ENCODE measurements at places on chromosomes 7 and 10. TPM values are rescaled to one million over a fixed set of nuclear protein-coding genes. Genes with fewer than 3 reads are reported as not detected.

DNA sequence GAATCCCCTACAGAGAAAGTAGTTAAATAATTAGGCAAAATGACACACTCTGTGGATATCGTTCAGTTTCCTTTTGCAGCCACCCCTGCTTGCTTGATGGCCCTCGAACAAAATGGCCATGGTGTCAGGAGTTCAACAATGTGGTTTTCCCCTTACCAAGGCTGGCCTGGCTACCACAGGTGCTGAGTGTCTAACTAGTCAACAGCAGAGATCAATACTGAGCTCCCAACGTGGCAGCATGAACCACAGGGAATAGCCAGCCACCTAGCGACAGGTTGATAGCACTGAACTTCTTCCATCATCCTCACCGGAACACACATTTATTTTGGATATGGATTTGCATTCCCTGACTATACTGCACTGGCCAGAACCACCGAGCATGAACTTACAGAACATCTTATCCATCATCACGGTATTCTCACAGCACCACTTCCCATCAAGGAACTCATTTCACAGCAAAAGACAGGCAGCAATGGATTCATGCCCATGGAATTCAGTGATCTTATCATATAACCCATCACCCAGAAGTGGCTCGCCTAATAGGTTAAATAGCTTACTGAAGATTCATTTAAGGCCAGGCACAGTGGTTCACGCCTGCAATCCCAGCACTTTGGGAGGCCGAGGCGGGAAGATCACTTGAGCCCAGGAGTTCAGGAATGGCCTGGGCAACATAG lies 6.3 kb downstream of the C10orf67 start:
- no peak for DNase-seq
- H3K36me3 ChIP-seq = peaks cover 6% of the 10 kb centered on the region
- H3K4me1 ChIP-seq = peaks cover 58% of the 10 kb centered on the region
- H3K27me3 ChIP-seq = no peaks in the 10 kb centered on the region
- peak overlapping the region; percentile 18 for H3K27ac ChIP-seq
- no peak overlapping the region for H3K4me3 ChIP-seq

TUBAL3 gene
- total RNA-seq = not detected

FAM25A gene
- not detected for total RNA-seq

NEURL1 gene
- 3.2 TPM for total RNA-seq

DNA sequence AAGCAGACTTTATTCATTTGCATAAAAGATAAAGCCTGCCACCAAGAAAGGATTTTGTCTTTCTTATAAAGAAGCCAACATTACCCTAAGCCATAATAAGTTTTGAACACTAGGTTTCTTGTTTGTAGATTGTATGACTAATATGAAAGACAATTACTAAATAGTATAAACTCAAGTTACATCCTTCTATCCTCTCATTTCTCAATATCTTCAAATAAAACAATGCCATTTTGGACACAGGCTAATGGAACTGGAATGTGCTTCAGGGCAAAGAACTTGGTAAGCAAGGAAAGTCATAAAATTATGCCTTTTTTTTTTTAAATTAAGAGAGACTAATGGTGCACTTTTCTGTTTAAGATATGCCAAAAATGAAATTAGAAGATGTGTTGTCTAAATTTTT lies 137.7 kb downstream of the DKK1 start:
- no peak overlapping the region for H3K4me3 ChIP-seq
- no peaks in the 10 kb centered on the region for H3K36me3 ChIP-seq
- H3K27ac ChIP-seq = no peak overlapping the region
- H3K27me3 ChIP-seq = no peaks in the 10 kb centered on the region
- H3K4me1 ChIP-seq = no peaks in the 10 kb centered on the region

- H3K4me1 ChIP-seq = peaks cover 55% of the 10 kb centered on the region
- H3K36me3 ChIP-seq = peaks cover 13% of the 10 kb centered on the region
- no peaks in the 10 kb centered on the region for H3K27me3 ChIP-seq
- H3K4me3 ChIP-seq = peak overlapping the region; percentile 94
These were observed 2.4 kb downstream of the ZNRF2 start for GRCh38 chr7:30286749-30287148.

GRCh38 chr7:125355899-125356298 lies 426.3 kb upstream of the POT1 start:
- no peak for DNase-seq
- H3K27ac ChIP-seq = no peak overlapping the region
- H3K36me3 ChIP-seq = no peaks in the 10 kb centered on the region
- no peaks in the 10 kb centered on the region for H3K27me3 ChIP-seq
- no peaks in the 10 kb centered on the region for H3K4me1 ChIP-seq

- no peaks in the 10 kb centered on the region for H3K36me3 ChIP-seq
- no peak for DNase-seq
- peaks cover 37% of the 10 kb centered on the region for H3K27me3 ChIP-seq
- no peak overlapping the region for H3K4me3 ChIP-seq
- H3K27ac ChIP-seq = no peak overlapping the region
- H3K4me1 ChIP-seq = no peaks in the 10 kb centered on the region
These were observed 175.5 kb downstream of the ADARB2 start for GRCh38 chr10:1561731-1562337.

GRCh38 chr7:87833130-87833529 lies 43.0 kb downstream of the SLC25A40 start:
- no peak overlapping the region for H3K4me3 ChIP-seq
- H3K27ac ChIP-seq = no peak overlapping the region
- DNase-seq = no peak
- peaks cover 15% of the 10 kb centered on the region for H3K36me3 ChIP-seq
- no peaks in the 10 kb centered on the region for H3K27me3 ChIP-seq

SYPL1 gene
- 42.8 TPM for total RNA-seq

ATP6V0E2 gene
- 64.0 TPM for total RNA-seq

DNA sequence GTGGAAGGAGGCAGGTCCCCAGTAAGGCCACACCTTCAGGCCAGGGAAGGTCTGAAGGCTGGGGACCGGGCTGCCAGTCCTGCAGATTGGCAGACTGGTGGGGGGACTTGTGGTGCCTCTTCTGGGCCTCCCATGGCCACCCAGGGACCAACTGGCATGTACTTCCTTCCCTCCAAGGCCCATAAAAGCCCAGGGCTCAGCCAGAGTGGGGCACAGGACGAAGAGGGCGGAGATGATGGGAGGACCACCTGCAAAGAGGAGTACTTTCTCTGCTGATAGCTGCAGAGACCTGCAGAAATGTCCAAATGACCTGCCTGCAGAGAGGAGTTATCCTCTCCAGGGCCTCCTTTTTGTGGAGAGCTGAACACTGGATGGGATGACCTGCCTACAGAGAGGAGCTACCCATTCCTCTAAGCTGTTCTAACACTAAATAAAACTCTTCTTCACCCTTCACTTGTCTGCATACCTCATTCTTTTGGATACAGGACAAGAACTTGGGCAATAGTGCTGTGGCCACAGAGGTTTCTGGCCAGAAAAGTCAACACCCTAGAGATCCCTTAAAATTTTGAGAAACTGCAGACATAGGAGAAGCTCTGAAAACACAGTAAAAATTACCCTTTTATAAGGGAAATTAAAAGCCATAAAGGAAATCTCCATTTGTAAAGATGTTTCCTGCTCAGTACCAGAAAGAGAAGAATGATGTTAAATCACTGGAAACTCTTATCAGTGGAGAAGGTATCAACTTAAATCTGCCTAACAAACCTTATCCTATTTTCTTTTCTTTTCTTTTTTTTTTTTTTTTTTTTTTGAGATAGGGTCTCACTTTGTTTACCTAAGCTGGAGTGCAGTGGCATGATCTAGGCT lies 20.7 kb upstream of the PRF1 start:
- H3K4me1 ChIP-seq = peaks cover 7% of the 10 kb centered on the region
- no peak for DNase-seq
- H3K36me3 ChIP-seq = no peaks in the 10 kb centered on the region
- no peak overlapping the region for H3K4me3 ChIP-seq

- H3K4me1 ChIP-seq = no peaks in the 10 kb centered on the region
- DNase-seq = no peak
- no peak overlapping the region for H3K27ac ChIP-seq
These were observed 393.1 kb upstream of the STEAP1 start for GRCh38 chr7:89761173-89761572.

GRCh38 chr10:124341768-124342135 lies 77.0 kb downstream of the OAT start:
- no peaks in the 10 kb centered on the region for H3K27me3 ChIP-seq
- DNase-seq = peak; percentile 41
- no peaks in the 10 kb centered on the region for H3K36me3 ChIP-seq
- H3K27ac ChIP-seq = no peak overlapping the region
- no peaks in the 10 kb centered on the region for H3K4me1 ChIP-seq
- no peak overlapping the region for H3K4me3 ChIP-seq

DNA sequence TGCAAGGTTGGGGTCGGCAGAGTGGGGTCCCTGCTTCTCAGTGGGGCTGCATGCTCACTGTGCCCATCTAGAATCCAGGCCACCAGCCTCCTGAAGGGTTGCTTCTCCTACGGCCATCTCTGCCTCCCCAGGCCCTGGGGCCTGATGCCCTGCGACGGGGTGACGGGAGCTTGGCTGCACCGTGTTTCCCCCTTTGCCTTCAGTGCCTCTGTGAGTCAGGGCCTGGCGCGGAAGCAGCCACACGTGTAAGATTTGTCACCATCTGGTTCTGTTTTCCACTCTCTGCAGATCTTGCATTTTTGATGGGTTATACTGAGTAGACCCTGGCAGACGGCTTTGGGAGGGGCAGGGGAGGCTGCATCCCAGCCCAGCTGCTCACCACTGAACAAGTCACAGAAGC lies 7.2 kb downstream of the ADAMTS14 start:
- no peak overlapping the region for H3K4me3 ChIP-seq
- H3K27ac ChIP-seq = no peak overlapping the region
- peaks cover 17% of the 10 kb centered on the region for H3K27me3 ChIP-seq
- DNase-seq = no peak

DNA sequence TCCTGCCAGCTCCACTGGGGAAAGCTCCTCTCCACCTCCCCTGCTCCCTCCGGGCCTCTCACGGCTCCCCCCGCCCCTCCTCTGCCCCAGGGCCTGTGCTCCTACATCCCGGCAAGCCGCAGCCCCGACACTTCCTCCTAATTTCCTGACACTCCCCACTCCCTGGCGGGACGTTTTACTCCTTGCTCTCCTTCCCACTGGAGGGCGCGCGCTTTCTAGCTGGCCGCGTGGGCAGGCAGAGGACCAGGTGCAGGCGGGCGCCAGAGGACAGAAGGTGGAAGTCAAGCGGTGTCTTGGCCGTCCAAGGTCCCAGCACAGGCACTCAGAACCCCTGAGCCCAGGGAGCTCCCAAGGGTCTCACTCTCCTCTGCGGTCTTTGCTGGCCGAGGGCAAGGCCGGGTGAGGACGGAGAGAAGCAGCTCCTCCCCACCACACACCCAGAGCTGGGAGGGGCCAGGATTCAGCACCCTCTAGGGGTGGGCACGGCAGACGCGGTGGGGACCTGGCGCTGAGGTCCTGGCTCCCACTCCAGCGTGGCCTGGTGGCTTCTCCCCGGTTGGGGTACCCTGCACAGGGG lies 19.1 kb downstream of the ADAM8 start:
- H3K27me3 ChIP-seq = no peaks in the 10 kb centered on the region
- peaks cover 31% of the 10 kb centered on the region for H3K4me1 ChIP-seq
- H3K27ac ChIP-seq = peak overlapping the region; percentile 60
- H3K36me3 ChIP-seq = no peaks in the 10 kb centered on the region
- peak overlapping the region; percentile 48 for H3K4me3 ChIP-seq

TMEM196 gene
- total RNA-seq = not detected

GRCh38 chr10:513393-513792 lies 176.1 kb downstream of the DIP2C start:
- peaks cover 9% of the 10 kb centered on the region for H3K27me3 ChIP-seq
- H3K4me3 ChIP-seq = no peak overlapping the region
- no peaks in the 10 kb centered on the region for H3K36me3 ChIP-seq
- DNase-seq = no peak
- H3K4me1 ChIP-seq = peaks cover 11% of the 10 kb centered on the region
- H3K27ac ChIP-seq = no peak overlapping the region

DNA sequence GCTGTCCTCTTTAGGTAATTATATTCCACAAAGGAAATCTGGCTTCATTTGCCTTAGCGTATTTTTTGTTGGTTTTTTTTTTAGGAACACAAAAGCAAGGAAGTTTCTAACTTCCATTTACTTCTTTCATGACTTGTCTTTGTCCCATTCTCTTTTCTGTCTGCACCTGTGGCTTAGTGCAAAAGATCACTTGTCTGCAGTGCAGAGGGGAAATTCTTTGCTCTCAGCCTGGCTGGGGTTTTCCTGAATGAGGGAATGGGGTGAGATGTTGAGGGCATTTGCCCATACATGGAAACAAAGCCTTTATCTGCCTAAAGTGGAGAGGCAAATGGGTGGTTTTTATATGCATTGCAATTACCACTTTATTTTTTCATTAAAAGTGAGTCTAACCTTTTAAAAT lies 361.1 kb upstream of the IGFBP3 start:
- no peak for DNase-seq
- no peaks in the 10 kb centered on the region for H3K4me1 ChIP-seq
- no peak overlapping the region for H3K4me3 ChIP-seq
- no peaks in the 10 kb centered on the region for H3K36me3 ChIP-seq

DNA sequence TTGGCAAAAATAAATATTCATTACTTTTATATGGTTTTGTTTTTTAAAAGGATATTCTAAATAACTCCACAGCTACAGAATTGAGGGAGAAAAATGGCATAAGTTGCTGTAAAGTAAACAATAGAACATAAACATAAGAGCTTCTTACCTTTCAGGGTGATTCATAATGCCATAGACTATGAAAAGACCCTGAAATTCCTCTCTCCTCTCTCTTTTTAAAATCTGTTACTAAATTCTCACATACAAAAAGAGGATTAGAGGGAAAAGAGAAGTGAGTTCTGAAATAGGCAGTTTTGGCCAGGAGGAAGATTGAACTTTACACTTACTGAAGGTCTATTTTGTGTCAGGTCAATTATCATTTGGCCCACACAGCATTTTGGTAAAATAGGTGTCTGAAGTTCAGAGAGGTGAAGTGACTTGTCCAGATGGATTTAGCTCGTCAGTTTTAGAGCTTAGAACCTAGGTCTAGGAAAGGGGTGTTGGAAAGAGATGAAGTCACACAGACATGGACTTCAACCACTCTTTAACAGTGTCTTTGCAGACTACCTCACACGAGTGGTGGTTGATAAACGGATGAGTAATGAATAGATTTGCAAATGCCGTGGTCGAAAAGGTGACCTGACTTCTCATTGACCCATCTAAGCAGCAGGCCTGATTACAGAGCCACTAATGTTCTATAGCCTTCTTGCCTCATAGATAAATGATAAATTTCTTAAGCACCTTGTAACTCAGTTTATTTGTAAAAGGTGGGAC lies 190.6 kb upstream of the CCDC6 start:
- H3K4me1 ChIP-seq = no peaks in the 10 kb centered on the region
- peaks cover 7% of the 10 kb centered on the region for H3K27me3 ChIP-seq
- no peak overlapping the region for H3K4me3 ChIP-seq

IFT22 gene
- 7.0 TPM for total RNA-seq

BTAF1 gene
- total RNA-seq = 58.6 TPM

- peak; percentile 26 for DNase-seq
- H3K27ac ChIP-seq = peak overlapping the region; percentile 34
These were observed 955.6 kb downstream of the GATA3 start for GRCh38 chr10:9010093-9010492.

PLXDC2 gene
- 0.04 TPM for total RNA-seq

DNA sequence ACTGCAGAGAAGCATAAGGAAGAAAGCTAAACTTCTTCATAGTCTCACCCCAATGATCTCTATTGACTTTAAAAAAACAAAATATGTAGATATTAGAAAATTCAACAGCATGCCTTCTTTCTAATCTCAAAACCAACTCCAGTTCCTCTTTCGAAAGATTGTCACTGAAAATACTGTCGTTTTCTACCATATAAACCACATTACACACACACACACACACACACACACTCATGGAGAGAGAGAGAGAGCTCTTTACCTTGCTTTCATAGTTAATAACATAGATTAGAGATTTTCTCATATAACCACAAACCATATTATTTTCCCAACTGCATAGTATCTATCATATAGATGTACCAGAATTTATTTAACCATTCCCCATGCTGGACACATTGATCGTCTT lies 296.2 kb upstream of the MGMT start:
- H3K4me1 ChIP-seq = no peaks in the 10 kb centered on the region
- no peaks in the 10 kb centered on the region for H3K27me3 ChIP-seq
- H3K36me3 ChIP-seq = no peaks in the 10 kb centered on the region
- H3K4me3 ChIP-seq = no peak overlapping the region
- no peak overlapping the region for H3K27ac ChIP-seq

Measured in activated naive CD8-positive, alpha-beta T cell treated with anti-CD3 and anti-CD28 coated beads for 36 hours (primary cell).